ENCODE measurements at places on chromosomes 2 and 18. TPM values are rescaled to one million over a fixed set of nuclear protein-coding genes. Genes with fewer than 3 reads are reported as not detected.

DNA sequence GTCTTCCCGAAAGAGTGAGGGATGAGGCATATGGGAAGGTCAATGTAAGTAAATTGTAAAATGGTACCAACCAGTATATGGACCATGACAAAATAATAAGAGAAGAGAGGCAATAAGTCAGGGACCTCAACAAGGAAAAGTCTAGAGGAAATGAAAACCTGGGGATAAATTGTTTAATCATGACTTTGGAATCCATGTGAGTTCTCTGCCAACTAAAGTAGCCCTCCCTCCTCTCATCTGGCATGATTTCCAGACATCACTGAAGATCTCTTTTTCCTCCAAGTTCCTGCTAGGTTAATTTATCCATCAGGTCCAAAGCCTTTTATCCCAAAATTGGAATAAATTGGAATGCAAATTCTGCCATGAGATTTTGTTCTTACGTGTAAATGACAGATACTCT lies 417.9 kb downstream of the NRXN1 start:
- DNase-seq, result no peak

DNA sequence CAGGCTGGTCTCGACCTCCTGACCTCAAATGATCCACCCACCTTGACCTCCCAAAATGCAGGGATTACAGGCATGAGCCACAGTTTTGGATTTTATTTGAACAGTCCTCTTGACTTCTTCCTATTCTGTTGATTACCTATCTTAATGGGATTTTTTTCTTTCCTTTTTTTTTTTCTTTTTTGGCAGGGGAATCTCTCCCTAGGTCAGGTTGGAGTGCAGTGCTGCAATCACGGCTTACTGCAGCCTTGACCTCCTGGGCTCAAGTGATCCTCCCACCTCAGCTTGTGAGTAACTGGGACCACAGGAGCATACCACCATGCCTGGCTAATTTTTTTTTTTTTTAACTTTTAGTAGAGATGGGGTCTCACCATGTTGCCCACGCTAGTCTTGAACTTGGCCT lies 2.8 kb downstream of the MTHFD2 start:
- no peak for DNase-seq

DNA sequence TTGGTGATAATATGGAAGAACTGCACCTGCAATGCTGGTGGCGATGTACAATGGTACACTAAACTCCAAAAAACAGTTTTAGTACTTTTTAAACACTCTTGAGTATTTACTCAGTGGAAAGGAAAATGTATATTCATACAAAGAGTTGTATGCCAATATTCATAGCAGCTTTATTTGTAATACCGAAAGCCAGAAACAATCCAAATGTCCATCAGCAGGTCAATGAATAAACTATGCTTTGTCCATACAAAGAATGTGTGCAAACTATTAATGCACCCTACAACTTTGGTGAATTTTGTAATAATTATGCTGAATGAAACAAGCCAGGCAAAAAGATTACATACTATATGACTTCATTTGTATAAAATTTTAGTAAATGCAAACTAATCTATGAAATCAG lies 396.3 kb downstream of the GALNT13 start:
- no peak for DNase-seq

GRCh38 chr18:66136039-66136438 lies 385.2 kb downstream of the CDH7 start:
- no peak for DNase-seq

GRCh38 chr2:88543541-88544057 lies 83.7 kb downstream of the EIF2AK3 start:
- DNase-seq, result no peak

DNA sequence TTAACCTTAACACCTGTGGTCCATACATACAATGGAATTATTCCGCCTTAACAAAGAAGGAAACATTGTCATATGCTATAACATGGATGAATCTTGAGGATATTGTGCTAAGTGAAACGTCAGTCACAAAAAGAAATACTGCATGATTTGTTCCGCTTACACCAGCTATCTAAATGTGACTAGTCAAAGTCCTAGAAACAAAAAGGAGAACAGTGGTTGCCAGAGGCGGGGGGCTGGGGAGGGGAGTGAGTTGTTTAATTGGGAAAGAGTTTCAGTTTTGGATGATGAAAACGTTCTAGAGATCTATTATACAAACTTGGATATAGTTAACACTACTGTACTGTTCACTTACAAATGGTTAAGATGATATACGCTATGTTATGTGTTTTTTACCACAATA lies 72.0 kb downstream of the SPRED2 start:
- no peak for DNase-seq

GRCh38 chr2:139850254-139850890 lies 1070.2 kb upstream of the NXPH2 start:
- DNase-seq, result no peak

DNA sequence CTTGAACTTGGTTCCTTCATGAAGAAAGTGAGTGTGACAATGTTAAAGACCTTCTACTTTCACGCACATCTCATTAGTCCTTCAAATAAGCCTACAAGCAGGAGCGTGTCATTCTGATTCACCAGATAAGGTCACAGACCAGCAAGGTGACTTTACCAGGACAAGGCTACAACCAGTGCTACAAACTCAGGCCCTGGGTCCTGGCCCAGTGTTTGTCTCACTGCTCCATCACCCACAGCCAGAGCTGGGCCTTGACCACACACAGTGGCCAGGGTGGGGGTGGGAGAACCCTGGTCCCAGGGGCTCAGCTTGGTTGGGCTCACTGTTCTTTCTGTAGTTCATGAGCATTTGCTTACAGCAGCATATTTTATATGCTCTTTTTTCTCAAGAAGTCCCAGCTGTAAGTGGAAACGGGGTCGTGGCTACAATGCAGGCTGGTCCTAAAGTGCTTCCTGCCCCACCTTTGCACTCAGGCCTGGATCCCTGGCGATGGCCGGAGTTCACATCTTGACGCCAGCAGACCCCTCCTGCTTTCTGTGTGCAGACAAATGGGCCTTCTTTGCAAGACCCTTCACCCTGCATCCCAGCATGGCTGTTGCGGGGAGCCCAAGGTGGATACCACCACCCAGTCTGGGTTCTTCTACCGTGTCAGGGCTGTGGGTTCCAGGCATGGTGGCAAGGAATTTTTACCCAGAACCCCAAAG lies 153.6 kb upstream of the EPAS1 start:
- no peak for DNase-seq

DNA sequence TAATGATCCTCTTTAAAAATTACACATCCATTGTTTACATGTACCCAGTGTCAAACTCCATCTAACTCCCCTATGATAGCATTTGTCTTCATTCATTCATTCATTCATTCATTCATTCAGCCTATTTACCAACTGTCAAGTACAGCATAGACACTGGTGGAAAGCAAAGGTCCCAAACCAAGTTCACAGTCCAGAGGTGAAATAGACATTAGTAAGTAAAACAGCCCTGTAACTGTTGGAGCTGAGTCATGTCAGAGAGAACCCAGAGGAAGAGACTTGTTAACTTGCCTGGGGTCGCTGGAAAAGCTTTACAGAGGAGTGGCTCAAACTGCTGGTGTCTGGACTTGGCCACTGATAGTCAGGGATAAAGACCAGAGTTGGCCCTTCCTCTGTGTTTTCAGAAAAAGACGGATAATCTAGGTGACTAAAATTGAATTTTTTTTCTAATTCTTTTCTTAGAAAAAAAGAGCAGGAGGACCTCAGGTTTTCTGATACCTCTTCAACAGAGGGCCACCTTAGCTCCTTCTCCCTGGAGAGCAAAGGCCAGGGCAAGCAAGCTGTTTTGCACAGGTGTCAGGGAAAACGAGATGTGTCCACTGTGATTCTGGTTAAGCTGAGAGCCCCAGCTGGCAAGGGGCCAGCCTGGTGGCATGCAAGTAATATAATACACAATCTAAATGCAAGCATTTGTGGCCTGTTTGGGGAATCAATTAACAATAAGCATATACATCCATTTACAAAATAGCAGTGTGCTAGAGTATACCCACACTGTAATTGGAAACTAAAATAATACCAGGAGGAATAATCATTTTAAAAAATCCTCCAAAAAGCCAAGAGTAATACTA lies 96.7 kb upstream of the SLC14A2 start:
- no peak for DNase-seq

DNA sequence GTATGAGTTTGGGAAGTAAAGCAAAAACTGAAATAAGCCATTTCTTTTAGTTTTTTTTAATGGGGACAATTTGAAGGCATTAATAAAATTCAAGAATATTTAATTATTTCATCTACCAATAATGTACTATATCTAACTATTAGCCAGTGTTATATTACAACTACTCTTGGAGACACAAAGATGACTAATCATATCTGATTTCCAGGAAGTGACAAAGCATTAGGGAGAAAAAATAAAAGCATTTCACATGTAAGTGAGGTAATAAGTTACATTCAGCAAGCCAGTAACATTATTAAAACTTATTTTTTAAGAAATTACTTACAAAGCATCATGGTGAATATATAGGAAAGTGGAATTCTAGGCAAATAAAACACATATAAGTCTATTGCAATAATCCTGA lies 781.3 kb upstream of the NRXN1 start:
- peak; percentile 45 for DNase-seq

DNA sequence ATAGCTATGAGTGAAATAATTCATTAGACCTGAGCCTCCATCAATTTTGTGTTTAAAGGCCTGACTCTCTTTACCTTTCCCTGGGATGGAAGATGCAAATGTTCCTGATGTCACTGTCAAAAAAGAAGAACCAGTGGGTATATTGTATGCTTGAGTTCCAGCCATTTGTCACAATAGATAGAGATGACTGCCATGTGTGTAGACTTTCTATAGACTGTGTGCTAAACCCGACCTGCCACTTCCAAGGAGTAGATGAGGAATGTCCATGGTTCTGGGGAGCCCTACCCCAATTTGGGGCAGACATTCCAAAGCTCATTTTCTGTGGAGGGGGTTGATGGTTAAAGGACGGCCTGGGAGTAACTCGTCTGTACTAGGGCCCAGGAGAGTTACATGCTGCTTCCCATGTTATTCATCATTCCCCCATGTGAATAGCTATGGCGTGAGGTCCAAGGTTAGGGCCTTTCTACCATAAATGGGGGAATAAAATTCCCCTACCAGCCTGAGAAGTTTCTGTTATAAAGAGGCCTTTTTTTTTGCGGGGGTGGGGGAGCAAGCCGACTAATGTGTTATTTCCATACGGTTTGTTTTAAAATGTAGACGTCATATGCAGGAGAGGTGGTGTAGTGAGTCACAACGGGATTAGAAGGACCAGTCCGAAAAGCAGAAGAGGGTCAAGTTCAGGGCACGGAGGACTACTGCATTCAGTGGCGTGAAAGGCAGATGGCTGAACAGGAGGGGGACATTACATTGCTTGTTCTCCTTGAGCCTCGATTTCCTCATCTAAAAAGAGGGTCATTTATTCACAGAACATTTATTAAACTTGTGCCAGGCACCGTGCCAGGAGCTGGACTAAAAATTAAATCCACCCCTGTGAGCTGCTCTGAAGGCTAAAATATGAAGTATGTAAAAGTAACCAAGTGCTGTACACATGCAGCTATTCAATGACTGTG lies 24.0 kb downstream of the IL1B start:
- no peak for DNase-seq

The DOK6 gene
- 2.3 TPM for total RNA-seq
